Stimulated activated CD8-positive, alpha-beta memory T cell treated with anti-CD3 and anti-CD28 coated beads, Interleukin-4, amount 100 ng/mL, for 4 hours (primary cell): ENCODE measurements at places on chromosomes 6 and 20.

- DNase-seq = no peak
Observed at GRCh38 chr6:156917213-156917612, 140.0 kb downstream of the ARID1B start.

- no peak for DNase-seq
Observed at GRCh38 chr20:63682384-63683139, 13.9 kb upstream of the TNFRSF6B start.

DNA sequence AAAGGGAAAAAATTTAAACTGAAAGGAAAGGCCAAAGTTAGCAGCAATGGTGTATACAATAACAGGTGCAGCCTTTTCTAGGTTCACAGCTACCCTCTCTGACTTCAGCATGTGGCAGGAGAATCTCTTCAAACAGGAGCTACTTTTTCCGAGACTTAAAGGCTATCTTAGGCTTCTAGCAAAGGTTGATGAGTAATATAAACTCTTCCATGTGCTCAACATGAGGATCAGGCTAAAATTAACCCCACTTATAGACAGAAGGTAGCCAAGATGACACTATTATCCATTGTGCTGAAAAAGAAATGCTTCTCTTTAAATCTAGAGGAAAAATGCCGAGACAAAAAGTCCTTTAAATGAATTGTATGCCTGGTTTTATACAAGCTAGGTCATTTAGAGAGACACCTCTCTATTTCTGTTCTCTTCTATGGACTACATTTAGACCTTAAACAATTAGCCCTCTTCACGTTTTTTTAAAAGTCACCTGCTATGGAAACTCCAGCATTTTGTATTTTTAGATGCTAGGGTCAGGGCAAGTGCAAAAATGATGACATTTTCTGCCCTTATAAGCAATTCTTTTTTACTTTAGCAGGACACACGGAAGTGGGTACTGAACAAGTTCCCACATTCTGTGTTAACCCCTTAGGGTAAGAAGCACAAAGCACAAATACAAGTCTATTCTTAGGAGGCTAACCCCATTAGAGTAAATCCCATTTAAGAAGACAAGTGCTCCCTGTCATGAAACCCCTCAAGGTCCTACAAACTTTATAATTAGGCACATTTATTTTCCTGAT lies 216.8 kb upstream of the CITED2 start:
- DNase-seq = no peak

DNA sequence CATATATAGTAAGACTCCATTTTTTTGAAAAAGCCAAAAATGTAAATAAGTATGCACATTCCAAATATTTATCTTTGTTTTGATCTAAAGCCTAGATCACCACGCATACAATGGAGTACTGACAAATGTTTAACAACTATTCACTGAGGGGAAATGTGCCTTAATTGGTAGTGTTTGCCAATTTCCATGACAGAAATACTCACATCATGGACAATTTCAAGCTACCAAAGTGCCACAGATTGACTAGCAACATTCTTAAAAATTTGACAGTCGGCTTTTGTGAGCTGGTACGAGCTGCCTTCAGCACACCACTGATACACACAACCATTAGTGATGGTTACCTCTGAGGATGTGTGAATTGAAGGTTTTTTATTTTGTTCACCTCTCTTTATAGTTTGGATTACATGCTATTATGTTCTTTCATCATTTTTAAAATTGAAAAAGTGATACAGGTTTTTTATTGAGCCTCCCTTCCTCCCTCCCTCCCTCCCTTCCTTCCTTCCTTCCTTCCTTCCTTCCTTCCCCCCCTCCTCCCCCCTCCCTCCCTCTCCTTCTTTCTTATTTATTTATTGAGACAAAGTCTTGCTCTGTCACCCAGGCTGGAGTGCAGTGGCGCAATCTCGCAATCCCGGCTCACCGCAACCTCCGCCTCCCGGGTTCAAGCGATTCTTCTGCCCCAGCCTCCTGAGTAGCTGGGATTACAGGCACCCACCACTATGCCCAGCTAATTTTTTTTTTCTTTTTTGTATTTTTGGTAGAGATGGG lies 19.2 kb downstream of the SMPDL3A start:
- no peak for DNase-seq

DNA sequence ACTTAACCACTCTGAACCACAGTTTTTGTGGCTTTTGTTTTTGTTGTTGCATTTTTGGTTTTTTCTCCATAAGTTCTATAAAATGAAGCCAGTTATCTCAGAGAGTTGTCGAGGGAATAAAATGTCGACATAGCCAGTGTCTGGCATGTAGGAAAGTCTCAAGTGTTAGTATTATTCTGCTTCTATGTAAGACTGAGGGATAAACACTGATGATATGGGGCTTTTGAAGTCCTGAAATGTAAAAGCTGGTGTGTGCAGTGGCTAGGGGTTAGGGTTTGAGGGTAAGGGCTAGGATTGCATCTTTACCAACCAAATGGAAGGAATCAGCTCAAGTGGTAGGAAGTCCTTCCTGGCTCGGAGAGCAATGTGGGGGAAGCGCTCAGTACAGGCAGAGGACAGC lies 59.2 kb downstream of the DAAM2 start:
- DNase-seq = no peak

- no peak for DNase-seq
Observed at GRCh38 chr6:139641376-139641775, 266.9 kb upstream of the CITED2 start.

GRCh38 chr20:62899633-62900051 lies 26.7 kb downstream of the DIDO1 start:
- no peak for DNase-seq

- DNase-seq = no peak
Observed at GRCh38 chr6:135604035-135604860, 106.7 kb upstream of the AHI1 start.

- no peak for DNase-seq
Observed at GRCh38 chr6:113634352-113635163, 222.6 kb upstream of the MARCKS start.

DNA sequence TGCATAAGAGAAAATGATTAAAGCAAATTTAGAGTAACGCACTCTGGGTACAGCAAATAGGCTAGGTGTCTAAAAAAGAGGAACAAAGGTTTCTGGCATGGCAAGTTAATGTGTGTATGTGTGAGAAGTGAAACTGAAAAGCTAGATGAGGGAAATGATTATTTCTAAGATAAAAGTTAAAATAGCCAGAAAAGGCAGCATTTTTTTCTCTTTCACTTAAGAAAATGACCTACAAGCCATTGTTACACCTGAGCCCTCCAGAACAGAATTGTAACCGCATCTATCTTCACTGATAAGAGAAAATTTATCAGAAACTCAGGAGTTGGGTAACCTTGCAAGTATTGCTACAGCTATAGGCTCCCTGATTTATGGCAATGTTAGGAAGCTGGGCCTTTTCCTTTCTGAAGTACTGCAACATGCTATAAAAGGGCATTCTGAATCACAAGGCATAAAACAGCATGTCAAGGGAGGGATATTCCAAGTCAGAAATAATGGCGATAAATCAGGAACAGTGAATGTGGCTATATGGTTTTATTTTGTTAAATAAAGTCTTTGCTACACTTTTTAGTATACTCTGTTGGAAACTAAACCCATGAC lies 395.3 kb downstream of the TBC1D32 start:
- DNase-seq = no peak

DNA sequence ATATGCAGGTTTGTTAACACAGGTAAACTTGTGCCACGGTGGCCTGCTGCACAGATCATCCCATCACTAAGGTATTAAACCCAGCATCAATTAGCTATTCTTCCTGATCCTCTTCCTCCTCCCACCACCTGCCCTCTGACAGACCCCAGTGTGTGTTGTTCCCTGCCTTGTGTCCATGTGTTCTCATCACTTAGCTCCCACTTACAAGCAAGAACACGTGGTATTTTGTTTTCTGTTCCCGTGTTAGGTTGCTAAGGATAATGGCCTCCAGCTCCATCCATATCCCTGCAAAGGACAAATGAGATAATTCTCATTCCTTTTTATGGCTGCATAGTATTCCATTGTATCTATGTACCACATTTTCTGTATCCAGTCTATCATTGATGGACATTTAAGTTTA lies 294.0 kb downstream of the PKHD1 start:
- no peak for DNase-seq

DNA sequence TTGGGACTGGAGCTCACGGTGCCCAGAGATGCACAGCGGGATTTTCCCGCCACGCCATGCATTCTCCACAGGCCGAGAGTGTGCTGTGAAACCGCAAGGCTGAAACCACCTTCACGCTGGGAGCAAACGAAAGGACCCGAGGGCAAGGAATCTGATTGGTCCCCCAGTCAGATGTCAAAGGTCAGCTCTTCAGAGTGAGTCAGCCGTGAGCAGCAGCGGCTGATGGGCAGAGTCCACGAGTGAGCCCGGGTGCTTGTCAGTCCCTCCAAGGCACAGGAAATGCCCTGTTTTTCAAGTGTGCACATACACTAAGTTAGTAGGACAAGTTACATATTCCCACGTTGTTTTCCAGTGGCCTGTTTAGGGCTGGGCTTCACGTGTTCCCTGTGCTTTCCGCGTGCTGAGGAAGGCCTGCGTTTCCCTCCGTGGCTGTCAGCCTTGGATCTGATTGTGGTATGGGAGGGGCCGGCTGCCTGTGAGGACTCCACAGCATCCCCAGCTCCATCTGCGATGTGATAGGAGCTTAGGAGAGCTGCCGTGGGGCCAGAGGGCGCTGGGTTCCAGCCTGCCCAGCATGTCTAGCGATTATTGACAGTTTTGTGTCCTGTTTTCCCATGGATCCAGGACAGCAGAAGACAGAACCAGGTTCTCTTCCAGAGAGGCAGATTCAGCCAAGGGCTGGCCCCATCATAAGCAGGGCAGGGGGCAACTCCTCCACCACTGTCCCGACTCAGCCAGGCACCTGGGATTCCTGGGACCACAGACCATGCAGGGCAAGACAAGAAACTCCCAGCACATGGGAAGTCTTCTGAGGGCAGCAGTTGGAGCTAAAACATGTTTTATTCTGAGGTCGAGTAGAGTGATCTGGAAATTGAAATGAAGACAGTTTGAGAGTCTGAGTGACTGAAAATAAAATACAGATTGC lies 38.2 kb upstream of the FRMD1 start:
- no peak for DNase-seq

DNA sequence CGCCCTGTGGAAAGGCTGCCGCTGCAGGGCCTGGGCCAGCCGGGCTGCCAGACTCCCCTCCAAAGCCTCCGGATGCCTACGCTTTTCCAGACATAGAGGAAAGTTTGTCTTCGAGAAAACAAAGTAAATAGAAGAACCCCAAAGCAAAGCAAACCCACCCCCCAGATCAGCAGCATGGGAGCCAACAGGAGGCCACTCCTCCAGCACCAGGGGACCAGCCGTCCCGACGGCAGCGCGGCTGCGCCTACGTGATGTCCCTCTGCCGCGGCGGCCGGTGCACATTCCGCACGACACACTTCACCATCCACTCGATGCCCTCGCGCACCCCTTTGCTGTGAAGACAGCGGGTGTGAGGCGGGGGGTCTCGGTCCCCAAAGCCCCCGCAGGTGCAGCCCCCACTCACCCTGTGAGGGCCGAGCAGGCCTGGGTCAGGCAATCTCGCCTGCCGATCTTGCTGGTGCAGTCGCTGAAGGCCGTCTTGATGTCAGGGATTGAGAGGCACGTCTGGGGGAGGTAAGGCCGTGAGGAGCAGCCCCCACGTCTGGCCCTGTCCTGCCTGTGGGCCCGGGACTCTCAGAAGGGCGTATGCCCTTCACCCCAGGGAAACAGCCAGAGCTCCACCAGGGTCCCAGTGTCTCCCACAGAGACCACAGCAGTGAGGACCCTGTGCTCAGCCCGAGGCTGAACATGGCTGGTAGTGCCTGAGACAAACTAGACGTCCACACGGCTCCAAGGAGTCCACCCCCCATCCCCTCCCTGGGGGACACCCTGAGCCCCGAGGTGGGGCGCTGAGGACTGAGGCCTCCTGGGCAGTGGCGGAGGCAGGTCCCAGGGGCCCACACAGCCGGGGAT lies 4.0 kb downstream of the TNFRSF6B start:
- no peak for DNase-seq

DNA sequence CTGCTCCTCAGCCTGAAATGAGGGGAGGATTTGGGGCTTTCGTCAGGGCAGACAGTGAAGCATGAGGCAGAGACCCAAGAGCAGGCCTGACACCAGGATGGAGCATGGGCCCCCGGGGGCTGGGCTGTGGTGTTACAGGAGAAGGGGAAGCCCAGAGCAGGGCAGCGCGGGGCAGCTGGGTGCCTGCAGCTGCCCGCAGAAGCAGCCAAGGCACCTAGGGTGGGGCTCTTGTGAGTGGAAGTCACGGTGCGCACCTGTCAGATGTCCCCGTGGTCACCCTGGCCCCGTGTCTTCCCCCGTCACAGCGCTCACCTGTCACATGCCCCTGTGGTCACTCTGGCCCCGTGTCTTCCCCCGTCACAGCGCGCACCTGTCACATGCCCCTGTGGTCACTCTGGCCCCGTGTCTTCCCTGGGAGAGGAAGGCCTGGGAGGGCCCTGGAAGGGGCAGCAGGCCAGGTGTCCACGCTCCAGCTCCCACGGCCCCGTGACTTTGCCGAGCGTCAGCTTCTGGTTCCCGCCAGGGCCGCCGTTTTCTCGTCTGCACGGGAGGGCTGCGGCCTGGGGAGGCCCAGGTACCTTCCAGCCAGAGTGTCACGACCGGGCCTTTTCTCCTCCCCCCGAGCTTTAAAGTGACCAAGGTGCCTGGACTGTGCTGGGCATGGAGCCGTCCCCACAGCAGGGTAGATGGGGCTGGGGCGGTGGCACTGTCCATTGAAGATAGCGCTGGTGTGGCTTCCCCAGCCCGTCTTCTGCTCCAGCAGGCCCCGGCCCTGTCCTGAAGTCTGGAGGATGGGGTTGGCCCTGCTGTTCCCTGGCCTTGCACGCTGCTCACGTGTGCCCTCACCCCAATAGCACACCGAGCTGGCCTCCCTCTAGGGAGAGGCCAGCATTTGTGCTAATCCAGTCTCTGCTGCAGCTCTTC lies 9.4 kb downstream of the ARFGAP1 start:
- DNase-seq = no peak
